Forelimb muscle (tissue), 1 donor: ENCODE measurements at places on chromosomes 3 and 15. TPM values are rescaled to one million over a fixed set of nuclear protein-coding genes. Genes with fewer than 3 reads are reported as not detected.
A peak's percentile ranks its signal among the peaks of the same experiment; 100 is the strongest.

DNA sequence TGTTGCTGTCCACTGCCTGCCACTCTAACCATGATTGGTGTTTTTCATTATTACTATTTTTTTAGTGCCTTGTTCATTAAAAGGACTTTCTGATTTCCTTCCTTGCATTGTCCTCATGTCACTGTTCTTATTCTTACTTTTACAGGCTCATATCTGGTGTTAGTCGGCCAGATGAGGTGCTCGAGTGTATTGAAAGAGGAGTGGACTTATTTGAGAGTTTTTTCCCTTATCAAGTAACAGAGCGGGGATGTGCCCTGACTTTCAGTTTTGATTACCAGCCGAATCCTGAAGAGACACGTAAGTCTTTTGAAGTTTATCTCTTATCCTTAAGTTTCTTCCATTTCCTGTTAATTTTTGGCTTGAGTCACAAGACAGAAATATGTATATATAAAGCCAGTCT, 23.2 kb downstream of the QTRT2 start:
- DNase-seq = no peak

Gene IL17RB
- polyA plus RNA-seq = 3.9 TPM

GRCh38 chr15:60265057-60265456, 132.7 kb downstream of the ANXA2 start:
- no peak for DNase-seq

DNA sequence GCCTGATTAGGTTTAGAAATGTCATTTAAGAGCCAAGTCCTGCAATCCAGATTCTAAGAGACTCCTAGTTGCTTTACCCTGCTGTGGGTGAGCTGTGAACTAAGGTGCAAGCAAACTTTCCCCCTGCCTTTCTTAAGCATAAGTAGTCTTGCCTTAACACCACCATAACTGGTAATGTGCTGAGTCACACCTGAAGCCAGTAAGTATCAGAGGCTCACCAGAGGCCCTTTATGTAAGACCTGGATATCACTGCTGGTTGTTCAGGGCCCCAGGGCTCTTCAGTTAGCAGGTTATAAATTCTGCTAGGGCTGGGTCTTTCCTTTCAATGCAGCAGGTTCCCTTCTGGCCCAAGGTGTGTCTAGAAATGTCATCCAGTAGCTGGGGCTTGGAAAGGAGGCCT, 509.9 kb downstream of the VGLL3 start:
- DNase-seq = no peak

DNA sequence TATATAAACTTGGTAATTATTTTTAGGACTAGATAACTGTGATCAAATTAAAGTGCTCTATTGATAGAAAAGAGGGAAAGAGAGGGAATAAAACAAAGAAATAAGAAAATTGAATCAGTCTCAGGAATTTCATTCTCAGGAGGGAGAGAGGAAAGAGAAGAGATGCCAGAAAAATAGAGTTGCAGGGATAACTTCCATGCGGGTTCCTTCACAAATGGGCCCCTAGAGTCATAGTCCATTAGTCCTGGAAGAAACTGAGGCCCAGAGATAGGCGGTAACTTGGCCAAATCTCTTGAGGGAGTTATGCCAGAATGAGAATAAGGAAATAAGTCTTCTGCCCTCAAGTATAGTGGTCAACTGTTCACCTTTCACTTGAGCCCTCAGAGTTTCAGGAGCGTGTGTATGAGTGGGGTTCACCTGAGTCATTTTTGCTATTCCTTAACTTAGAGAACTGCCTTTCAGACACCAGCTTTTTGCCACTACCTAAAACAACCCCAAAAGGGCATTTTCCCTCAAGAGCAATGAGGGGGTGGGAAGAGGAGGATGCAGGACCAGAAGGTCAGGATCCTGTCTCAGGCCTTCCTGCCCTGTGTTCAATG, 192.6 kb downstream of the MEX3B start:
- no peak for DNase-seq

- DNase-seq = no peak
Measured at GRCh38 chr3:167148136-167148535, 232.0 kb downstream of the ZBBX start.

GRCh38 chr3:41708176-41708575, 253.7 kb downstream of the ULK4 start:
- no peak for DNase-seq

DNA sequence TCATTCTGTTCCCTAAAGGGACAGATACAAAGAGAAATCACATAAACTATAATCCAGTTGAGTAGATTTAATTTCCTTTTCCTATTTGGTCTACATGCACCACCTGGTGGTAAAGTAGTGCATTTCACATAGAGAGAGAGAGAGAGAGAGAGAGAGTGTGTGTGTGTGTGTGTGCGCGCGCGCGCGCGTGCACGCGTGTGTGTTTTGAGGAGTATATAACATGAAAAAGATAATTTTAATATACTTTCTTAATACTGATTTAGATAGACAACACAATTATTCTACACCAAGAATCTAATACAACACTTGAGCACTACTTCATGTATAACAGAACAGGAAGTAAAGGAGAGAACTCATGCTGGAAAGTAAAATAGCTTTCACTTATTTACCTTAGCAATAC, 1.1 kb upstream of the FGF7 start:
- no peak for DNase-seq

Gene CACNA1D
- 1.4 TPM for polyA plus RNA-seq

DNA sequence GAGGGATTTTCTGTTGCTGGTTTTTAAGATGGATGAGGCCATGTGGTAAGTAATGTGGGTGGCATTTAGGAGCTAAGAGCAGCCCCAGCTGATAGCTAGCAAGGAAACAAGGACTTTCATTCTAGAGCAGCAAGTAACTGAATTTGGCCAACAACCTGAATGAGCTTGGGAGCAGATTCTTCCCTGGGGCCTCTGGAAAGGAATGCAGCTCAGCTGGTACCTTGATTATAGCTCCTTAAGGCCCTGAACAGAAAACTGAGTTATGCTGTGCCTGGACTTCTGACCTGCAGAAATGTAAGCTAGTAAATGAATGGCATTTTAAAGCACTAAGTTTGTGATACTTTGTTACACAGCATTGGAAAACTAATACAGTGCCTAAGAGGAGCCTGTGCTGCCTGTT, 565.5 kb downstream of the PDCD6IP start:
- DNase-seq = no peak

- peak; percentile 25 for DNase-seq
Measured at GRCh38 chr3:67653425-67654098, 850 bp downstream of the SUCLG2 start.

DNA sequence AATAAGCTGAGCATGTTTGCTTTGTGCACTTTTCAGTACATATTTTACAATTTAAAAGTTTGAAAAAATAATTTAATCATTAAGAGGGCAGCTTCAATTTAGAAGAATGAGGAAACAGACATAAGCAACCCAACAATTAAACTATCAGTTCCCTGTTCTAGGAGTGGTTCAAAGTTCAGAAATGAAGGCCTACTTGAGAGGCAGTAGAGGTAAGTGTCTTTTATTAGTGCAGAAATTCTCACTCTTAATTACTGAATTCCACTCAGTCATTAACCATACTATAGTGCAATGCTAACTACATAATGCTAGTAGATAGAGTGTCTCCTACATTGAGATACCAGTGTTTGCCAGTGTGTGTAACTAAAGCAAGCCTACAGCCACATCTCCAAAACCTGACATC, 73.1 kb downstream of the TNIK start:
- DNase-seq = no peak

GRCh38 chr3:149494022-149494758, 19.7 kb downstream of the TM4SF4 start:
- peak; percentile 36 for DNase-seq

- no peak for DNase-seq
Measured at GRCh38 chr3:50150863-50151686, 4.0 kb upstream of the SEMA3F start.
